Calu3 (cell line): ENCODE measurements at places on chromosomes 5 and 9.

DNA sequence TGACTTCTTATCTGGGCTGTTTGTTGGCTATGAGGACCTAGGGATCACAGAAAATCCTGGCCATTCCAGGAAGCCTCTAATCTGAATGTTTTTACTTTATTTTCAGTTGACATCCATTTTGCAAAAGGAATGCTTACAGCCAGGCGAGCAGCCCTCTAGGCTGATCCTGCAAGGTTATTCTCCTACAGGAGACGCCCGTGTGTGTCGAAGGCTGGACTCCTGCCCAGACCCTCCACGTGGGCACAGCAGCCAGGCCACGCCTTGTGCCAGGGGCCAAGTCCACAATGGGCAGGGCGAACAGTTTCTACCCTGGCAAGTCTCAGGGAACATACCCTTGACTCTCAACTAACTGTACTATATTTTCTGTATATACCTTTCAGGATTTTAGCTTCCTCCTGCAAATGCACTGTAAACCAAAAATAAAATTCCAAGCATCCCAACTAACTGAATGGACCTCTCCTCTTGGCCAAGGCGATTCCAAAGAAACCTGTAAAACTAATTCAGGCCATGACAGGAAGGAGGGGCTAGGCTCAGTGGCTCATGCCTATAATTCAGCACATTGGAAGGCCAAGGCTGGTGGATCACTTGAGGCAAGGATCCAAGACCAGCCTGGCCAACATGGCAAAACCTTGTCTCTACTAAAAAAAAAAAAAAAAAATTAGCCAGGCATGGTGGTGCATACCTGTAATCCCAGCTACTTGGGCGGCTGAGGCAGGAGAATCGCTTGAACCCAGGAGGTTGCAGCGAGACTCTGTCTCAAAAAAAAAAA lies 5.7 kb downstream of the CMBL start:
- DNase-seq: peak; percentile 90

GRCh38 chr5:171419688-171420430 lies 412 bp downstream of the FGF18 start:
- peak; percentile 65 for DNase-seq

GRCh38 chr9:115758441-115758840 lies 395.1 kb upstream of the PAPPA start:
- DNase-seq: no peak

DNA sequence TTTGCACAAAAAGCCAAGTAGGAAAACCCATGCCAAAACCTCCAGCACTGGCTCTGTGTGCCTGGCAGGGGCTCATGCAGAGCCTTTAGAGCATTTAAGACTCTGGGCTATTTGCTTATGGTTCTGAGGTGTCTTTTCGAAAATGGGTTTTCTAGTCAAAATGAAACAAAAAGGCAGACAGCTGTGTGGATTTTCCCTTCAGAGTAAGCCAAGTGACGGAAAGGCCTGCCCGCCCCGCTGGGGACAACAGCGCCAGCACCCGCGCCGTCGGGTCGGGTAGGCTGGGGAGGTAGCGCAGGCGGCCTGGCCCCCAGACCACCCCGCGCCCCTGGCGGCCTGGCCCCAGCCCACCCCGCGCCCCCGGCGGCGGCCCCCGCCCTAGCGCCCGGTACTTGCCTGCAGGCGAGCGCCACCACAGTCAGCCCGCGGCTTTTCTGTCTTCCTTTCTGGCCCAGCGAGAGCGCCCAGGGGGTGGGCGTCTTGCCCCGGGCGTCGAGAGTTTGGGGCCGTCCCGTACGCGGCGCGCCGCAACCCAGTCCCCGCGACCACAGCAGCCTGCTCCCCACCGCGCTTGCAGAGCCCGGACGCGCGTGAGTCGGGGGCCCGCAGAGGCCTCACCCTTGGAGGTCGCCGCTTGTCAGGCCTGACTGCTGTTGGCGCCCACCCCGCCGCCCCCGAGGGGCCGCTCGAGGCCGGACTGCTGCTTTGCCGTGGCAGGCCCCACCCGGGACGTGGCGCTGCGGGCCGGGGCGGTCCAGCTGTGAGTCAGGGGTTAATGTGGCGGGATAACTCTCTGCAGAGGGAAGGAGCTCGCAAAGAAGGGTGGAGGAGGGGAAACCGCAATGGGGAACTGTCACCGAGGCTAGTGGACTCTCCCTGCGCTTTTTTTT lies at the start of gene TICAM2:
TSS of gene TICAM2 (minus strand) at position 779 of the 890 bp plus-strand sequence. CDS start 21,223 bp downstream, outside the sequence.
- DNase-seq: peak; percentile 49

- no peak for DNase-seq
These were observed 285.1 kb upstream of the ADAMTS16 start for GRCh38 chr5:4855036-4855435.

DNA sequence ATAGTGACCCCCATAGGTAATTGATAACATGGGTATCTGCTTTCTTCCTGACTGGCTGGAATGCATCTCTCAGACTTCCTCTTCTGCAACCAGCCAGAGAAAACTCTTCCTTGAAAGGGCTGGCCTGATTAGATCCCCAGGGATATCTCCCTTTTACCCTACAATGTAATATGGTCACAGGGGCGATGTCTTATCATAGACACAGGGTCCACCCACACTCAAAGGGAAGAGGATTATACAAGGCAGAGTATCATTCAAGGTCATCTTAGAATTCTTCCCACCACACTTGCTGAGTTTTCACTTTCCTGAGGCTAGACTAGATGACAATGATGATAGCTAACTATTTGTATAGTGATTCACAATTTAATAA lies 33.2 kb downstream of the TTLL11 start:
- DNase-seq: no peak

- no peak for DNase-seq
These were observed 63.5 kb upstream of the SLC2A8 start for GRCh38 chr9:127333221-127334064.

DNA sequence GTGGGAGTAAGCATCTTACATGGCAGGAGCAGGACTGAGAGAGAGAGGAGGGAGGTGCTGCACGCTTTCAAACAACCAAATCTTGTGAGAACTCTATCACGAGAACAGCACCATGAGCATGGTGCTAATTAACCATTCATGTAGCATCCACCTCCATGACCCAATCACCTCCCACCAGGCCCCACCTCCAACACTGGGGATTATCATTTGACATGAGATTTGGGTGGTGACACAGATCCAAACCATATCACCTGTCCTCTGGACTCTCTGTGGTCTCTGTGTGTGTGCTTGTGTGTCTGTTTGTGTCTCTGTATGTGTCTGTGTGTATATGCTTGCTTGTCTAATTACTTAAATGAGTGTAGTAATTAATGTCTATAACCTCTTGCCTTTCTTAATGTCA lies 31.1 kb downstream of the SEC61B start:
- no peak for DNase-seq

GRCh38 chr5:161545344-161546094 lies 1.0 kb downstream of the GABRB2 start:
- DNase-seq: no peak

DNA sequence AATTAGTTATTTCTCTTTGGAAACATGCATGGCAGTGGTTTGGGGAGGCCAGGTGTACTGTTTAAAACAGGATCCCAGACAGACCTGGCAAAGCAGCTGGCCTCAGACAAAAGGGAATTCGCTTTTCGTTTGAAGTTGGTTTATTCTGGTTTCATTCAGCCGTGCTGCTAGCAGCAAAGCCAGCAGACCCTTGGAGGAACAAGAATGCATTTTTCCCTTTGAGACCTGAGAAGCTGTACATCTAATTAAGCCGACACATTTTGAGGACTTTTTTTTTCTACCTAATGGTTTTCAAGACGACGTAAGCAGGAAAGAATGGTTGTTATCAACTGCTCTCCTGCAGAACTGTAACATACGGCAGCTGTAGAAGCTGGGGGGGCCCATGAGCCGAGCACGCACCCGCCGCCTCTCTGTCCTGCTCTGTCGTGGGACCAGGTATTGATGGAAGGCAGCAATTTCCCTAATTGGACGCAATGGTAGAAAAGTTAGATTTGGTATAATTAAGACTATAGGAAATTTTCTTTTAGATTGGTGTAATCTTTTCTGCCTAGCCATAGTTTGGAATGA lies 13.6 kb downstream of the PLEKHG4B start:
- DNase-seq: no peak

- no peak for DNase-seq
These were observed 9.9 kb upstream of the PCDHB2 start for GRCh38 chr5:141084487-141084989.

DNA sequence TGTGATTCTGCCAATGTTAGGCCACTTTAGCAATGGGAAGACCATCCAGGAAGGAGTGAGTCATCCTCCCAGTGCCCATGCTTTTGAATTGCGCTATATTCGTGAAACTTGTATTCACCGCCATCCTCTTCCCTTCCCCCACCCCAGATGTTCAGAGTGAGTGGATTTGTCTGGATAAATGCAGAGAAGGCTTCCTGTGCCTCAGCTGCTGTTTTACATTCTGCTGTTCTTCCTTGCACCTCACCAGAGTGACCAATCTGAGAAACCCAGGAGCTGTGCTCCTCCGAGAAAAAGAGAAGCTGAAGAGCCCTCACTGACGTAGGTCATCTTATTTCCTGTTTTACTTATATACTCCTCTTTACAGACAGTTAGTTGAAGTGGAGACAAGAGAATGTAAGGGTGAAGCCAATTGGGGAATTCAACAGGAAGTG lies 24.6 kb upstream of the SVEP1 start:
- no peak for DNase-seq

- DNase-seq: no peak
These were observed 109.5 kb upstream of the DPYSL3 start for GRCh38 chr5:147619281-147619878.

DNA sequence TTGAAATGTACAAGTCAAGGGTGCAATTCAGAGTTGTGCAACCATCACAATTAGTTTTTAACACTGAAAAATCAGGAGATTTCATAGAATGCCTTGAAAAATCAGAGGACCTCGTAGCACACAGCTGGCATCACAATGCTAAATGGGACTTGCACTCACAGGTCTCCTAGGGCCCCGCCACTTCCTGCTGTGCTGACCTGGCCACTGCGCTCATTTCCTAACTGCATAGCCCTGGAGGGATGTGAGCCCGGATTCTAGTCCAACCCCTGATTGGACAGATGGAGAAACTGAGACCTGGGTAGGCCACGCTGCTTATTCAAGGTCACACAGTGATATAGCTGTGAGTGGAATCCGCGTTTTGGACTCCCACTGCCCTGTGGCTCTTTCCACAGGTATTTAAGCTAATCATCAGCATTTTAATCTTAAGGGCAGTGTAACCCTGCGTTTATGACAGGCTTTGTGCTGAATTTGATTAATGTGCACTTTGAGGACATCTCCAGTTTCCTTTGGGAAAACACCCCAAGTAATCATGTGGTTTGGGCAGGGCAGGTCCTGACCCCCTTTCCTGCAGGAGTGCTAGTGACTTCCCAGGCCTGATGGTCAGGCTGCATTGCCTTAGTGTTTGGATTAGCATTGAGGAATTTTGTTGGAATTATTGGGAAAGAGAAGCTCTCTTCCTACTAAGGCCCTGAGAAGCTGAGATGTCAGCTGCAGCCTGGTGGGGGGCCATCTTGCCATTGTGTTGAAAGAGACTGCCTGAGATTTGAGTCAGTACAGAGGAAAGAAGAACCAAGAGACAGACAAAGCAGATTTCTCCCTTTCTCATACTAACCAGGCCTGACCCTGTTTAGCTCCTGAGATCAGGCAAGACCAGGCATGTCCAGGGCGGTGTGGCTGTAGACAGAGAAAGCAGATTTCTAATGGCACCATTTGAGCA lies 36.2 kb downstream of the STC2 start:
- DNase-seq: no peak

DNA sequence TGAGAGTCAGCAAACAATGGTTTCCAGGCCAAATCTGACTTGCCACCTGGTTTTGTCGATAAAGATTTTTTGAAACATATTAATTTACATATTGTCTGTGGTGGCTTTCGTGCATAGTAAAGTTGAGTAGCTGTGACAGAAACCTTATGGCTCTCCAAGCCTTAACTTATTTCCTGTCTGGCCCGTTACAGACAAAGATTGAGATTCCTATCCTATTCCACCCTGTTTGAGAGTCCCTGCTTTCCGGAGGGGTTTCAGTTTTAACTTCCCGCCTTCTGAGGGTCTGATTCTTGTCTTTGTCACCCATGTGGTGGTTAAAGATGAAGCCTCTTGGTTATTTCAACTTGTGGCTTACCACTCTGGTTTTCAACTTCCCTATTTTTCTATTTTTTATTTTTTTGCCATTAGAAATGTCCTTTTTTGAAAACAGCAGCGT lies 11.4 kb downstream of the OTULIN start:
- DNase-seq: no peak

DNA sequence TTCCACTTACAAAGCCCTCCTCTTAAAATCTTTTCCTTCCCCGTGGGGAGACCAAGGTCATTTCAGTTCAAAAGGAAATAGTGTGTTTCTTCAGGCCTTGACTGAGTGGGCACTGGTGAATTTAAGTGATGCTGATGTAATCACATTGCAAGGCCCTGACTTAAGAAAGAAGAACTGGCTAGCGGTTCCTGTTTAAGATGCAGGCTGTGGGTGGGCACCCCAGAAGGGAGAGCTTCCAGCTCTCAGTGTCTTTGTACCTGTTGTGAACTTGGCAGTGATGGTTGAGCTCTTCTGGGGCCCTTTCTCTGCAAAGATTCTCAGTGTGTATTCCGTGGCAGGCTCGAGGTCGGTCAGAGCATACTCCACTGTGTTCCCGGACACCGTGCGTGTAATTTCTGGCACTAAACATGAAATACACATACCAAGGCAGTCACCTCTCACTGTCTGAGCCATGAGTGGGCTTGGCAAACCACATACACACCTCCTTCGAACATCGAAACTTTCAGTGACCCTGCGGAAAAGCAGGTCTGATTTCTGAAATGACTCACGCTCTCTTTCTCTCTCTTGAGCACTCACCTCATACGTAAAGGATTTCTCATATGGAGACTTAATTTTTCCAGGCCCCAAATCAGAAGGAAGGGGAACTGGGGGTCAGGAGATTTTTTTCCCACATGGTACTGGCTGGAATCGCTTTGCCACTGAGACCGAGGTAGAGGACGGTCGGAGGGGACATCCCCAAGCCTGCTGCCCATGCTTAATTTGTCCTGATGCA lies 81.9 kb downstream of the TNC start:
- DNase-seq: no peak

DNA sequence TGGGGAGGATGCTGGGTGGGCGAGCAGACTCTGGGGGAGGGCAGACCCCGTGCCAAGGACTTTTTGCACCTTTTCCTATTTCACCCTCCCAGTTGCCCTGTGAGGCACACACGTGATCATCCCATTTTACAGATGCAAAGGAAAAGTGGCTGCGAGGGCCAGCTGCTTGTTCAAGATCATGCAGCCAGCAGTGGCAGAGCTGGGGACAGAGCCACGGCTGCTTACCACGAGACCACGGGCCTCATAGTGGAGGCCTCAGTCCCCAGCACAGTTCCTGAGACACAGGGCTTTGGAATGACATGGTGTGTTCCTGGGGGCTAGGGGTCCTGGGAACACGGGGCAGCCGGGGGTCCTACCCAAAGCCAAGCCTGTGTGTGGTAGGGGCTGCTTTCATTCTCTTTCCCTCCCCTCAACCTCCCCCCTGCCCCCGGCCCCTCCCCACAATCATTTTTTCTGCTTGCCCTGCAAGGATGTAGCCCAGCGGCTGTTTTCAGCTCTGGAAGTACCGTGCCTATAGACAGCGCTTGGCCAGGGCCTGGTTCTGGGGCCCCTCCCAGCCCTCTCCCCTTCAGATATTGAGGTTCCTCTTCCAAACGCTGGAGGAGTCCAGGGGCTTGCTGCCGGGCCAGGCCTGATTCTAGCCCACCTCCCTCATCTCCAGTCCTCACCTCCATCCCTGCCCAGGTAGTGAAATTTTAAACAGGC lies 58.5 kb upstream of the IER5L start:
- DNase-seq: no peak
